CD4-positive, alpha-beta memory T cell (primary cell): ENCODE measurements at places on chromosomes 1 and 21. TPM values are rescaled to one million over a fixed set of nuclear protein-coding genes. Genes with fewer than 3 reads are reported as not detected.
A peak's percentile ranks its signal among the peaks of the same experiment; 100 is the strongest.

The TNNI3K gene
- not detected for total RNA-seq

The OR2L8 gene
- total RNA-seq = 0.69 TPM

The MARCKSL1 gene
- total RNA-seq = 46.5 TPM

The C1orf185 gene
- not detected for total RNA-seq

The LCE1F gene
- total RNA-seq = not detected

The KIRREL1 gene
- not detected for total RNA-seq

The AGMAT gene
- 3.3 TPM for total RNA-seq

DNA sequence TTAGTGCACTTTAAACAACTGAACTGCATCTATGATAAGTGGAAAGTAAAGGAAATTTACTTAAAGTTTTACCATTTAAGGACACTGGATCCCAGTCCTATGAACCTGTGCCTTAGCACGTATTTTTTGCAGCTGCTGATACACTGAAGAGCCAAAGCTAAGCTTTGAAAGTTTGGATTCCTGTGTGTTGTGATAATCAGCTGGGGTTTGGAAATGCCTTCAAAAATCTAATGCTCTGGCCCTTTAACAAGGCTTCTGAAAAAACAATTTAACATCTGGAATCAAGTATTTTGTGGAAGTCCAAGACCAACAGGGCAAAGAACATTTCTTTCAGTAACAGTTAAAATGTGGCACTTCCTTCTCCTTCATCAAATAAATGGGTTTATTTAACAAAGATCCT is 51.8 kb downstream of the DDAH1 start:
- no peaks in the 10 kb centered on the region for H3K4me1 ChIP-seq
- H3K36me3 ChIP-seq = no peaks in the 10 kb centered on the region
- no peaks in the 10 kb centered on the region for H3K27me3 ChIP-seq
- H3K27ac ChIP-seq = no peak overlapping the region

DNA sequence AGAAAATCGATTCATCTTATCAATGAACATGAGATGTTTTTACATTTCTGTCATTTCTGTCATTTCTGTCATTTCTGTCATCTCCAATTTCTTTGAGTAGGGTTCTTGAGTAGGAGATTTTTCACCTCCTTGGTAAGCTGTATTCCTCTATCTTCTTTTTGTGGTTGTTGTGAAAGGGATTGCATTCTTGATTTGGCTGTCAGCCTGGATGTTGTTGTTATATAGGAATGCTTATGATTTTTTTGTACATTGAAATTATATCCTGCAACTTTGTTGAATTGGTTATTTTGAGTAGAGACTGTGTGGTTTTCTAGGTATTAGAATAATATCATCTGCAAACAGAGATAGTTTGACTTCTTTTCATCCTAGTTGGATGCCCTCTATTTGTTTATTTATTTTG is 1233.7 kb downstream of the PLA2G4A start:
- no peak for DNase-seq
- H3K4me1 ChIP-seq = no peaks in the 10 kb centered on the region
- no peak overlapping the region for H3K27ac ChIP-seq
- no peak overlapping the region for H3K4me3 ChIP-seq
- H3K36me3 ChIP-seq = no peaks in the 10 kb centered on the region

- no peaks in the 10 kb centered on the region for H3K4me1 ChIP-seq
- no peak for DNase-seq
- no peak overlapping the region for H3K27ac ChIP-seq
- no peaks in the 10 kb centered on the region for H3K27me3 ChIP-seq
- no peaks in the 10 kb centered on the region for H3K36me3 ChIP-seq
Observed at GRCh38 chr21:41967708-41968107, 13.9 kb upstream of the C2CD2 start.

DNA sequence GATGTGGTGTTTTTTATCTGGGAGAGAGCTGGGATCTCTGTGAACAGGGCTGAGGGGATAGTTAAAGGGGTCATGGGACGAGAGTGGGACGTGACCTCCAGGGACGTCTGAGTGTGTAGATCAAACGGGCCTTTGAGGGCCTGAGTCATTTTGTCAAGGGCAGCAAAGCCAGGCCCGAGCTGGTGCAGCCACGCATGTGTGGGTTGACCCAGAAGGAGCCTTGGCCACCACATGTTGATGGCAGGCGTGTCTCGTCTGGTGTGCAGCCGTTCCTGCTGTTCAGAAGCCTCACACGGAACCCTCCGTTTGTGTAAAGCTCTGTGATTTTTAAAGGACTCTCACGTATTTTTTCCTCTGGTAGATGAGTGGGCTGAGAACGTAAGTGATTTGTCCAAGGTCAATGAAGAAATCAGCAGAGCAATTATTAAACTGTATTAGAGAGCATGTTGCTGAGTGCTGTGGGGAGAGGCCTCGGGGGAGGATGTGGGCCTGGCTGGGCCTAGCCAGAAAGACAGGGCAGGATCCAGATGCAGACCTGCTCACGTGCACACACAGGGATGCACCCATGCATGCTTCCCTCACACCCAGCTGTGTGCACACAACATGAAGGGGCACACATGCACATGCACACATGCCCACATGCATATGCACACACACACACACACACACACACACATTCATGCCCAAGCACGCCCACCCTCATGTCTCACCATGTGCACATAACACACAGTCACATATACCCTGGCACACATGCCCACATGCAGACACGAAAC is 89.8 kb downstream of the AJAP1 start:
- no peak overlapping the region for H3K4me3 ChIP-seq
- no peak for DNase-seq
- H3K4me1 ChIP-seq = no peaks in the 10 kb centered on the region

- no peak overlapping the region for H3K4me3 ChIP-seq
- DNase-seq = no peak
- no peak overlapping the region for H3K27ac ChIP-seq
- no peaks in the 10 kb centered on the region for H3K27me3 ChIP-seq
Observed at GRCh38 chr1:73803380-73803779, 394.6 kb downstream of the LRRIQ3 start.

DNA sequence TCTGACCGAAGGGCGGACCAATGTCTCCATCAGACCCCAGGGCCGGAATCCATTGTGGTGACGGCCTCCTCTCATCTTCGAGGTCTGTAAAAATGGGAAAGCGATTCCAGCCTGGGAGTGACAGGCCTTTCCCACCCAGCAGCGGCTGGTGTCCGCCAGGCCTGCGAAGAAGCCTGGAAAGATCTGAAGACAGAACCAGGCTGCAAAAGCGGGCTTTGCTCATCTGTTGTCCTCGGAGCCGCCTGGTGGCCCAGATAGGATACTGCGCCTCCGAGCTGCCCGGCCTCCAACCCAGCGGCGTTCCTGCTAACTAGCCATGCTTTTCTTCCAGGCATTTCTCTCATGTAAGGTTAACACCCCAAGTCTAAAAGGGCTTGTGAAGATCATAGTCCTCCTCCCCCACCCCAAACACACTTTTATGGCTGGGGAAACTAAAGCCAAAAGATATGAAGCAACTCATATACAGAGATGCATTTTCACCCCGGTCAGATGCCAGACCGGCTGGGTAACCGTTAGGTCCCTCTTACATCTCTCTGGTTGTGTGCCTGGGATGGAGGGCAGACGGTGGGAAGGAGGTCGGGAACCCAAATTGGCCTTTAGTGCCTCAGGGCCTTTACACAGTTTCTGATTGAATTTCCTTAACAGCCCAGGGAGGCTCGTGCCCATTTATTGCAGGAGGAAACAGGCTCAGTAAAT is 1.9 kb upstream of the DHRS3 start:
- H3K27me3 ChIP-seq = no peaks in the 10 kb centered on the region
- H3K36me3 ChIP-seq = no peaks in the 10 kb centered on the region
- peak overlapping the region; percentile 74 for H3K27ac ChIP-seq
- peak; percentile 77 for DNase-seq
- peaks cover 39% of the 10 kb centered on the region for H3K4me1 ChIP-seq

DNA sequence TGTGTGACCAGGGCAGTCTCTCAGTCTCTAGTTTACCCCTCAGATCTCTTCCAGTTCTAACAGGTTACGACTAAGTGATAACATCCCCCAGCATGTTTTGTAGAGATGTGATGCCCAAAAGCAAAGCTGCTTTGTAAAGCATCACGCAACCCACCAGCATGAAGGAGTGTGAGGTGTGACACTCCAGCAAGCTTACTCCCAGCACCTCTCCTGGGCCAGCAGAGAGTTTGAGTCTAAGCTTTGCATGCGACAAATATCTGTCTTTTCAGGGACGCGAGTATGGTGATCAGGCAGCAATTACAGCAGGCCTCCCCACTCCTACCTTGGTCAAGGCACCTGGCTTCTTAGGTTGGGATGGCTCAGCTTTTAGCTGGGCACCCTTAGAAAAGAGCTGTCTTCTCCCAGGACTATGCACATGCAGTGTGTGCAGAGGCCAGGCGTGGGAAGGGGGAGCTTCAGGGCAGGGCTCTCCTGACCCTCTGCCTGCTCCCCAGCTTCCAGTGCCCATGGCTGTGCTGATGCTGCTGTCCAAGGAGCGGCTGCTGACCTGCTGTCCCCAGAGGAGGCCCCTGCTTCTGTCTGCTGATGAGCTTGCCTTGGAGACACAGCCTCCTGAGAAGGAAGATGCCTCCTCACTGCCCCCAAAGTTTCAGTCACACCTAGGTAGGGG is 48.2 kb downstream of the ELK4 start:
- no peaks in the 10 kb centered on the region for H3K4me1 ChIP-seq
- DNase-seq = no peak
- no peaks in the 10 kb centered on the region for H3K36me3 ChIP-seq
- no peak overlapping the region for H3K27ac ChIP-seq

DNA sequence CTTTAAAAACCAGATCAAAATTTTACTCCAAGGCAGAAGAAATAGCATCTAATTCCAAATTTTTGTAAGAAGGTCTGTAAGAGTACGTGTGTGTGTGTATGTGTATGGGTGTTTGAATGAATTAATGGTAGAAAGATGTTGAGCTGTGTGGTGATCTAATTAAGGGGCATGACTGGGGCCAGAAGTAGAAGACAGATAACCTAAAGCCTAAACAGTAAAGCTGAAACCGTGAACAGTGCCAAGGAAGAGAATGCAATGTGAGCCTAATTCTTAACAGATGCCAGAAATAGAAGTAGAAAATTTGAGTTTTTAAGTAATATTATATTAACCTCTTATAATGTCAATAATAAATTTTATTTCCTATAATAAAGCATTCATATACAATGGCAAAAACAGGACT is 38.2 kb downstream of the BRINP3 start:
- no peaks in the 10 kb centered on the region for H3K27me3 ChIP-seq
- H3K36me3 ChIP-seq = no peaks in the 10 kb centered on the region
- no peaks in the 10 kb centered on the region for H3K4me1 ChIP-seq
- DNase-seq = no peak
- no peak overlapping the region for H3K4me3 ChIP-seq

- no peak overlapping the region for H3K27ac ChIP-seq
- DNase-seq = no peak
- no peaks in the 10 kb centered on the region for H3K27me3 ChIP-seq
- H3K36me3 ChIP-seq = no peaks in the 10 kb centered on the region
Observed at GRCh38 chr1:208069908-208070307, 159.0 kb upstream of the CD34 start.

DNA sequence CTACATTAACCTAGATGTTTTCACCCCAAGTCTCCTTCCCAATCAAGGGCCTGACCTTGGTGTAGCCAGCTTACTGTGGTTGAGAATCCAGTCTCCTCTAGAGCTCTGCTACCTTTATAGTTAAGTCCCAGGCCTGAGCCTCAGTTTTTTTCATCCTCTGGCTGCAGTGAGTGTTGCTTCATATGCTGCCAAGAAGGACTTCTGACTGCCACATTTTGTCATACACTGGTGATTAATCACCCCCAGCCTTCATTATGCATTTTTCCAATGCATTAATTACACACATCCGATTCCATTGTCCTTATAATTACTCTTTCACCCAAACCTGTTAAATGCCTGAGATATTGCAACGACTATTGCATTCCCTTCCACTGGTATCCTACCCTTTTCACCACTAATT is 66.3 kb upstream of the FGGY start:
- no peak overlapping the region for H3K4me3 ChIP-seq
- no peak for DNase-seq
- no peaks in the 10 kb centered on the region for H3K4me1 ChIP-seq
- no peak overlapping the region for H3K27ac ChIP-seq
- H3K27me3 ChIP-seq = no peaks in the 10 kb centered on the region
- H3K36me3 ChIP-seq = no peaks in the 10 kb centered on the region

DNA sequence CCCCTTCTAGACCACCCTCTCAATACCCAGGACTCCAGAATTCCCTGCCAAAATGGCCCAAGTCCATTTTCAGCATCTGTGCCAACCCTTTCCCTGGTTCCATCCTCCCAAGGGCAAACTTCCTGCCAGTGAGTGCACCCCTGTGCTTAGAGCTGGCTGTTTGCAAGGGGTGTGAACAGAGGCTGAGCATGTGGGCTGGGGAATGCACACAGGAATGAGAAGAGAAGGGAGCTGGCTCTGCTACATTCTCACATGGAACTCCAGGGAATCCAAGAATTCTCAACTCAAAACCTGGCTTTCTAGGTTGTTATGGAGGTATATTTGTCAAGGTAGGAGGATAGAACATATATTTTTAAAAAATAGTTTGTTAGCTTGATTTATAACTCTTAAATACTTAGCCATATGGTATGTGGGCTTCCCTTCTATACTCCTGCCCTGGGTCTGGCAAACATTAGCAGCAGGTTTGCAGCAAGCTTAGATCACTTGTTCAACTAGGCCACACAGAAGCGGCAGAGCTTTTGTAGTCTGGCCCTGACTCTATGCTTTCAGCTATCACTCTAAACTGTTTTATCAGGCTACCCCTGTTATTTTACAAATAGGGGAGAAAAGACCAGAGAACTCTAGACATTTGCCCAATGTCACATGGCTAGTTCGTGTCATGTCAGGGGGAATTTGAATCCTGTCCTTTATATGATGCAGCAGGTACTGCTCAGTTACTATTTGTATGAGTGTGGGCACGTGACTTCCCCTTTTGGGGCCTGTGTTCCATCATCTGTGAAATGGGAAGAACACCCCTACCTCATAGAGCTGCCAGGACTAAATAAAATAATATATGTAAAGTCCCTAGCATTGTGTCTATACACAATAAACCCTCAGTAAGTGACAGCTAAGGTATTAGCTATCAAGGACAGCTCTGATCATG is 8.1 kb upstream of the STMN1 start:
- no peak for DNase-seq
- no peak overlapping the region for H3K27ac ChIP-seq
- H3K4me1 ChIP-seq = peaks cover 14% of the 10 kb centered on the region
- no peaks in the 10 kb centered on the region for H3K27me3 ChIP-seq
- H3K36me3 ChIP-seq = no peaks in the 10 kb centered on the region

- no peak overlapping the region for H3K4me3 ChIP-seq
- DNase-seq = no peak
- peaks cover 11% of the 10 kb centered on the region for H3K4me1 ChIP-seq
- no peaks in the 10 kb centered on the region for H3K27me3 ChIP-seq
Observed at GRCh38 chr21:38773099-38774061, 32.3 kb upstream of the ETS2 start.

- H3K36me3 ChIP-seq = no peaks in the 10 kb centered on the region
- DNase-seq = no peak
- H3K27me3 ChIP-seq = peaks cover 3% of the 10 kb centered on the region
- H3K4me1 ChIP-seq = no peaks in the 10 kb centered on the region
- H3K4me3 ChIP-seq = no peak overlapping the region
Observed at GRCh38 chr1:53172426-53173128, 24.0 kb upstream of the CPT2 start.

GRCh38 chr1:245409341-245410195 is 254.8 kb downstream of the KIF26B start:
- H3K4me1 ChIP-seq = no peaks in the 10 kb centered on the region
- no peak for DNase-seq
- H3K4me3 ChIP-seq = no peak overlapping the region
- H3K36me3 ChIP-seq = no peaks in the 10 kb centered on the region
- H3K27ac ChIP-seq = no peak overlapping the region

- no peak for DNase-seq
- H3K4me1 ChIP-seq = no peaks in the 10 kb centered on the region
- no peaks in the 10 kb centered on the region for H3K36me3 ChIP-seq
- H3K4me3 ChIP-seq = no peak overlapping the region
Observed at GRCh38 chr21:41201385-41201784, 33.4 kb downstream of the BACE2 start.
